ENCODE measurements at places on chromosomes 7 and 10. TPM values are rescaled to one million over a fixed set of nuclear protein-coding genes. Genes with fewer than 3 reads are reported as not detected.

The TAC1 gene
- total RNA-seq: 0.31 TPM

The PRSS37 gene
- total RNA-seq: not detected

The SORCS1 gene
- total RNA-seq: not detected

The CTAGE4 gene
- 0.75 TPM for total RNA-seq

The SGPL1 gene
- 72.9 TPM for total RNA-seq

The VIPR2 gene
- 0.70 TPM for total RNA-seq

The GIMAP6 gene
- total RNA-seq: 38.7 TPM

The AKR1D1 gene
- total RNA-seq: not detected

The TACC2 gene
- total RNA-seq: not detected

The PPP1R9A gene
- total RNA-seq: not detected

The LUC7L2 gene
- total RNA-seq: 194 TPM

The ITGA8 gene
- not detected for total RNA-seq

The LIPN gene
- not detected for total RNA-seq

The ZMYND11 gene
- 31.4 TPM for total RNA-seq

The PRR15 gene
- not detected for total RNA-seq

The ADAM12 gene
- total RNA-seq: not detected

The AKR1B1 gene
- 99.7 TPM for total RNA-seq

The GSTO2 gene
- 1.1 TPM for total RNA-seq

The ZKSCAN1 gene
- 63.1 TPM for total RNA-seq

The TMEM229A gene
- total RNA-seq: not detected

The POLR2J2 gene
- 21.5 TPM for total RNA-seq

The PRPS1L1 gene
- not detected for total RNA-seq

The TMEM236 gene
- 0.05 TPM for total RNA-seq

The GPR15LG gene
- total RNA-seq: not detected

The NRCAM gene
- total RNA-seq: 0.21 TPM

The ST8SIA6 gene
- not detected for total RNA-seq

The NCF1 gene
- total RNA-seq: 0.39 TPM

The CALY gene
- total RNA-seq: not detected

The NPSR1 gene
- not detected for total RNA-seq

The MLLT10 gene
- total RNA-seq: 43.1 TPM

The PDE6C gene
- total RNA-seq: not detected

The CYP2E1 gene
- 0.52 TPM for total RNA-seq

The SLC26A3 gene
- not detected for total RNA-seq

The KCNMA1 gene
- total RNA-seq: not detected

The NUTM2B gene
- total RNA-seq: 0.54 TPM

The ZNF22 gene
- total RNA-seq: 25.6 TPM

The AASS gene
- total RNA-seq: 1.0 TPM

The CALML5 gene
- not detected for total RNA-seq

The GIMAP8 gene
- total RNA-seq: 9.4 TPM

The CALHM3 gene
- not detected for total RNA-seq

The AGR3 gene
- total RNA-seq: not detected

The SYT15 gene
- total RNA-seq: 1.5 TPM

The CLCN1 gene
- total RNA-seq: not detected

The ZNF727 gene
- 0.12 TPM for total RNA-seq

The EBF3 gene
- total RNA-seq: not detected

The MRLN gene
- total RNA-seq: 0.23 TPM

The TUBB8 gene
- not detected for total RNA-seq

The RAPGEF5 gene
- 0.59 TPM for total RNA-seq

The CYP26C1 gene
- total RNA-seq: not detected

The SCART1 gene
- total RNA-seq: 1.5 TPM

The GTPBP4 gene
- total RNA-seq: 193 TPM

The INMT gene
- total RNA-seq: not detected

The CPN1 gene
- not detected for total RNA-seq

The MYH16 gene
- total RNA-seq: not detected

The RSPH10B gene
- 0.81 TPM for total RNA-seq
